Stimulated activated CD8-positive, alpha-beta memory T cell treated with anti-CD3 and anti-CD28 coated beads, Interleukin-12 subunit alpha, Interleukin-12 subunit beta, amount 100 ng/mL, for 1 hour (primary cell): ENCODE measurements at places on chromosomes 3 and 15.

GRCh38 chr15:73927003-73927475 is 777 bp downstream of the LOXL1 start:
- DNase-seq = peak; percentile 6

DNA sequence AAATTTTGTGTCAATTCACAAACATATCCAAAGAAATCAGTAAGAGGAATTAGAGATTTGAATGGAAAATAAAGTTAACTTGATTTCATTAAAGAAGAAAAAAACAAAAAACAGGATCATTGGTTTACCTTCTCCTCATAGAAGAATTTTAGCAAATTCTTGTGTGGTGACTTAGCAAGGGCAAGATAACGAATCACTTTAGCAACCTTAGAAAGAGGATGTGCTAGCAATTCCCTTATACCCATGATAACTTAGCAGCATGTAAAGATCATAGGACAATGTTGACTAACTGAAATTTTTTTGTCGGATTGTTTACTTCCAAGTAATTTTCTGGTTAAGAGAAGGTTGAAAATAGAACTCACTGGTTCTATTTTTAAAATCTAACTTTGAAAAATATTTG is 609.3 kb downstream of the GBE1 start:
- DNase-seq = no peak

- no peak for DNase-seq
These were observed 7.7 kb upstream of the RFTN1 start for GRCh38 chr3:16520970-16521881.

GRCh38 chr15:97140216-97140615 is 809.7 kb downstream of the NR2F2 start:
- no peak for DNase-seq
